Fibroblast of the aortic adventitia (primary cell): ENCODE measurements at places on chromosomes 2 and 18. TPM values are rescaled to one million over a fixed set of nuclear protein-coding genes. Genes with fewer than 3 reads are reported as not detected.

The SNORC gene
- 0.33 and 0.72 TPM in 2 replicates for total RNA-seq

The TMEM37 gene
- total RNA-seq, result not detected in 2 replicates

The RNF152 gene
- total RNA-seq, result 7.3 and 12.8 TPM in 2 replicates

The CROCC2 gene
- total RNA-seq, result under 0.01 and 0.41 TPM in 2 replicates

The TMEM163 gene
- total RNA-seq, result not detected in 2 replicates

The CLEC4F gene
- total RNA-seq, result not detected in 2 replicates

The GNLY gene
- not detected in 2 replicates for total RNA-seq

The GAD1 gene
- not detected in 2 replicates for total RNA-seq

The SRD5A2 gene
- total RNA-seq, result 0.09 TPM in 1 of 2 replicates, not detected in the other

DNA sequence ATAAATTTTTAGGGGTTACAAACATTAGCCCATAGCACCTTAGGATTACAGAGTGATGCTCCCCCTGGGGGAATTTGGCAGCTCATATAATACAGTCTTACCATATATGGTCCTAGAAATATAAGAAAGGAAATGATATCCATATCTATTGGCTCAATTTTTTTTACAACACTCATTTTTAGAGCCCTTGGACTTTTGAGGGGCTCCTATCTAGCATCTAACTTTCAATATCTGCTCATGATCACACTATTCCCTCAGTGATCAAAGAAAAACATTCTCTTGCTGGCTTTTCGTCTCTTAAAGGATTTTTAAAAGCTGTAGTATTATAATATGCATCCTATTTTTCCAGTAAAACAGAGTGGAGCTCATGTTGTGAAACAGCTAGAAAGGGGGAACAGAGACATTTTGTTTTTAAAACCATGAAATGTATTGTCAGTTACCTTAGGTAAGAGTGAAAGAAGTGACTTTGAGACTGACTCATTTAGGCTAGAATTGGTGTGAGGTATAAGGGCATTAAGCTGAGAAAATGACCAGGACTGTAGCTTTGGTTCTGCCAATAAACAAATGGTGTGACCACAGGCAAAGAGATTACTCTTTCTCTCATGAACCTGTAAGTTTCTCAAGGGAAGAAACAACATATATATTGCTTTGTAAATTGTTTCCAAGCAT lies 65.8 kb downstream of the ALPK2 start:
- no peak for DNase-seq

DNA sequence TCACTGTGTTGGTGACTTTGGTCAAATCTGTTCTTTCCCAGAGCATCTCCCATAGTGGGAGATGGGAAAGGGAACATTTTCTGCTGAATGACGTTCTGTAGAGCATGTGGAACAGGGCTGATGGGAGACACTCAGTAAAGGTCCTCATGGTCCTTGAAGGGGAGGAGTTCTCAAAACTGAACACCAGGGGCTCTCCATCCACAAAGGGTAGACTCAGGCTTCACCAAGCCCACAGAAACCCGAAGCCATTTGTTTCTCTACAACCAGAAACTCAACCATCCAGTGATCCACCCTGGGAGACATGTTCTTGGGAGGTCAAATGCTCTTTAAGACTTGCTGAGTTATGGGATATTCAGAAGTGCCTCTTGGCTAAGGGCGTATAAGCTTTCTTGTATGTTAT lies 131.8 kb downstream of the ACOXL start:
- no peak for DNase-seq

DNA sequence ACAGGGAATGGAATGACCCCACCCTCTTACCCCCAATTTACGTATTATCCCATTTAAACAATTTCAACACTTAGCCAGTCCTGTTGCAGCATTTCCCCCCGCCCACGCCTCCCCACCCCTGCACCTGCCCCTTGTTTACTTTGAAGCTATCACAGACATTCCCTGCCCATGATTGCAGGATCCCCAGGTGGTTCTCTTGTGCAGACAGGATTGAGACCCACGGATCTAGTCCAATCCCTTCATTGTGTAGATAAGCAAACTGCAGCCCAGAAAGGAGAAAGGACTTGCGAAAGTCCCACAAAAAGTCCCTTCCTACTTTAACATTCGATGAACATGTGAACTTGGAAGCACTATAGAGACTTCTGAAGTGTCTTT lies 38.9 kb downstream of the TMEM17 start:
- no peak for DNase-seq

- no peak for DNase-seq
Measured at GRCh38 chr2:106353676-106354075, 114.5 kb downstream of the RGPD3 start.

DNA sequence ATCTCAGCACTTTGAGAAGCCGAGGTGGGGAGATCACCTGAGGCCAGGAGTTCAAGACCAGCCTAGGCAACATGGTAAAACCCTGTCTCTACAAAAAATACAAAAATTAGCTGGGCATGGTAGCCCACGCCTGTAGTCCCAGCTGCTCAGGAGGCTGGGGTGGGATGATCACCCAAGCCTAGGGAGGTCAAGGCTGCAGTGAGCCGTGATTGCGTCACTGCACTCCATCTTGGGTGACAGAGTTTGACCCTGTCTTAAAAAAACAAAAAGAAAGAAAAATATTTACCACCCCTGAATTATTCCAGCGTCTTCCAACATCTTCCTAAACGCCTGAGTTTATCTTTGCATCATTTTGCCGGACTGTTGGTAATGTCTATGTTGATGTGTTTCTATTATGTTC lies 6.2 kb upstream of the IGFBP5 start:
- no peak for DNase-seq

- no peak for DNase-seq
Measured at GRCh38 chr2:189045836-189046235, 71.7 kb downstream of the COL3A1 start.

DNA sequence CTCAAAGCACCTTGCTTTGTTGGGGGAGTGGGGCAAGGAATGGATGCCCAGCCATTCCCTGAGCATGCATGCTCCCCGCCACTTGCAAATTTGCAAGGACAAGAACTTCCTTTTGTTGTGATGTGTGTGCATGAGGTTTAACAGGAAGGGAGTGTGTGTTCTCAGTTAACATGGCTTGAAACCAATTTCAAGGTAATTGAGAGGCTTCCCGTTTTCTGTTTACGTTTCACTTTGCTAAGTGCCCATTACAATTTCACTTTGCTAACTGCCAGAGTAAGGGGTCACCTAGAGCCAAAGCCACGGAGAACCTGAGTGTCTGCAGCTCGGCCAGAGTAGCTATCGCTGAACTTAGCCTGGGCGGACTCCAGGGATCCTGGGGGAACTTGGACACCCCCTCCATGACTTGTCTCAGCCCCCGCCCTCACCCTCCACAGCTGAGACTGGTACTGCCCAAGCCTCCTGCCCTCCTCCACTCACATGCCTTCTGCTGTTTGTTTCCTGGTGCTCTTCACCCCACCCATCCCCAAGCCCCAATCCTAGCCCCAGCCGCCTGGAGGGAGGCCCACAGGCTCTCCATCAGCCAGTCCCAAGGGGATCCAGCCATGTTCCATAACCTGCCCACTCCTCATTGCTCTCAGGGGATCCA lies 53.6 kb upstream of the LAPTM4A start:
- no peak for DNase-seq

GRCh38 chr18:39555496-39555895 lies 1989.9 kb upstream of the CELF4 start:
- no peak for DNase-seq

GRCh38 chr2:193520709-193521458 lies 1326.2 kb upstream of the TMEFF2 start:
- no peak for DNase-seq

GRCh38 chr18:62458346-62458745 lies 64.5 kb upstream of the ZCCHC2 start:
- no peak for DNase-seq

GRCh38 chr2:234191819-234192407 lies 141.4 kb downstream of the SPP2 start:
- DNase-seq, result peak; percentile 33

GRCh38 chr18:77206676-77207374 lies 42.8 kb upstream of the GALR1 start:
- DNase-seq, result peak; percentile 91

- DNase-seq, result peak; percentile 72
Measured at GRCh38 chr2:30216157-30216556, 15.2 kb upstream of the LBH start.

- peak; percentile 44 for DNase-seq
Measured at GRCh38 chr2:69771461-69771860, 29.5 kb downstream of the ANXA4 start.

- no peak for DNase-seq
Measured at GRCh38 chr18:21177822-21178221, 64.2 kb upstream of the GREB1L start.

DNA sequence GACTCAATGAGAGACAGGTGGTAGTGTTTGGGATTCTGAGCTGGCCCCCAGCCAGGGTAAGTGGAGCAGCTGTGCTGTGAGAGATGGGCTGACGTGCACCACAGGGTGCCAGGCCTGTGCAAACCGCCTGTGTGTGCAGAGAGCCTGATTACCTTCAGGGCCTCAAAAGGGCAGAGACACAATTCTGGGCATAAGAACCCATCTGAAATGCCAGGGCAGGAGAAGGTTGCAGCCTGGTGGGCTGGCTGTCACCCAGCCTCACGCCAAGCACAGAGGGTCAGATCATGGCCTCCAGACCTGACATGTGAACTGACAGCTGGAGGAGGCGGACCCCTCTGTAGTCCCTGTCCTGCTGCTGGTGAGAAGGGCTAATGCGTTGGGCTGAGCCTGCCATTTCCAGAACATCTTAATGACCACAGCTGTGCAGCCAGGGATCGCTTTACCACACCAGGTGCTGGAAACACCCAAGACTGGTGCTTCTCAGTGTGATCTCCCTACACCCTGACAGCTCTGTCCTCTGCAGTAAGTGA lies 100.9 kb downstream of the ARL4C start:
- DNase-seq, result no peak

DNA sequence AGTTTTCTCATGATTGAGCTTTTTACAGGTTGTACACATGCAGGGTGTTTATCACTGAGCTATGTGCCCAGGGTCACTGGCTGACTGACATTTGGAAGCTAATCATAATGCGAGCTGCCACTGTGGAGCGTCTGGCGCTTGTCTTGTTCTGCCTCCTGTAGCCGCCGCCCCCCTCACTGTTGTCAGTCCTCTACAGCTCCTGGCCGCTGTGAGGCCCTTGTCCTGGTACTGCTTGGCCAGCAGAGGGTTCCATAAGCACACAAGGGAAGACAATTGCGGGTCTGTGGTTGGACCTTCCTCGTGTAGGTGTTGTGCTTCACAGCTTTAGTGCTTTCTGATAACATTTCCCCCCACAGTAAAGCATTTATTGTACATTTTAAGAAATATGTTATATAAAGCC lies 105.6 kb upstream of the LDLRAD4 start:
- peak; percentile 14 for DNase-seq

DNA sequence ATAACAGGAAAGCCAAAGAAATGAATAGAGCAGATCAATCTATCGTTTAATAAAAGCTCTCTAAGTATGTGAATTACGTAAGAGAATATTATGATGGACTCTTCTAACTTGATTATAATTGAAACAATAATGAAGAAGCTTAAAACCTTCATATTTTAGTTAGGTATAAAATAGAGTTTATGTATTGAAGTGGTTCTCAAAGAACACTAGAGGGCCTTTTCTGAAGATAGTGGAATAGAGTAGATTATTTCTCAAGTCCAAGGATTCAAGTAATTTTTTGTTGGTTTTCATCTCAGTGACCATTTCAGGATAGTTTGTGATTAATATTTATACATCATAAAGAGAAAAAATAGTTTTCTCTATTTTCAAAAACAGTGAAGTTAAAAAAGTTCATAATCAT lies 97.7 kb downstream of the NBEAL1 start:
- DNase-seq, result no peak

GRCh38 chr2:180661686-180662030 lies 318.7 kb upstream of the UBE2E3 start:
- no peak for DNase-seq

DNA sequence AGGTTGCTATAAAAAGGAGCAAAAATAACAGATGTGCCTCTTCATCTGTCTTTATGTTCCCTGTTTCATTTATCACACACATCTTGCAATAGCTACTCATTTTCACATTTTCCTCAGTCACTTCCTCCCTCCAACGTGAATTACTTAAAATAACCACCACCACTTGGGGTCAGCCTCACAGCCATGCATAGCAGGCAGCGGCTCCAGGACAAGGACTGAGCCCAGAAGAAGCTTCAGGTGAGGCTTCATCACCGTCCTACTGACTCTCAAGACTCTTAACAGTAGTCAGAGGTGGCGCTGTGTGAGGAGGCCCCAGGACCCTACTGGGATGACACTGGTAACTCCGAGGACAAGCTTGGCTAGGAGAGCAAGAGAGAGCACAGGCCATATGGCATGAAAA lies 15.5 kb upstream of the ST8SIA5 start:
- no peak for DNase-seq
